ENCODE measurements at places on chromosomes 5 and 9.

DNA sequence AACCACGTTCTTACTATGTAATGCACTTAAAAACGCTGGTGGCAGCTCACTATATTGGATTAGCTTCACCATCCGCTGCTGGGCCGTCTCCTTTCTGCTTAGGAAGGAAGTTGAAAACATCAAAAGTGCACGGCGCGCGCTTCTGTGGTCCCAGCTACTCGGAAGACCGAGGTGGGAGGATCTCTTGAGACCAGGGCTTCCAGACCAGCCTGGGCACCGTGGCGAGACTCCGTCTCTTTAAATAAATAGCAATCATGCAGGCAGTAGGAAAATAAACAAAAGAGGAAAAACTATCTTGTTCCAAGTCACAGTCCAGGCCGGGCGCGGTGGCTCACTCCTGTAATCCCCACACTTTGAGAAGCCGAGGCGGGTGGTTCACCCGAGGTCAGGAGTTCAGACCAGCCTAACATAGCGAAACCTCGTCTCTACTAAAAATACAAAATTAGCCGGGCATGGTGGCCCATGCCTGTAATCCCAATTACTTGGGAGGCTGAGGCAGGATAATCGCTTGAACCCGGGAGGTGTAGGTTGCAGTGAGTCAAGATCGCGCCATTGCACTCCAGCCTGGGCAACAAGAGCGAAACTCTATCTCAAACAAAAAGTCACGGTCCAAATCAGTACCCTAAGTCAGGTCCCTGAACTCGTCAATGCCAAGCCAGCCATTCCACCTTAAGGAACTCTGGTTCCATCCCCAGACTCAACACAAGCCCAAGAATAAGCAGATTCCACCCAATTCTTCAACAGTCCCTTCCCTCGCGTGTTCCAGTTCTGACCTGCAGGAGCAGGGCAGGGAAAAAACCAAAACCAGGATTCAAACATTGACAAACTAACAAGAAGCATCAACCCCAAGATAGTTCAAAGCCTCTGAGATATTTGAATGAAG, 1.0 kb upstream of the GOLGA1 start:
- peak; percentile 73 for DNase-seq

GRCh38 chr5:132147663-132148062, 74.1 kb downstream of the CSF2 start:
- no peak for DNase-seq

DNA sequence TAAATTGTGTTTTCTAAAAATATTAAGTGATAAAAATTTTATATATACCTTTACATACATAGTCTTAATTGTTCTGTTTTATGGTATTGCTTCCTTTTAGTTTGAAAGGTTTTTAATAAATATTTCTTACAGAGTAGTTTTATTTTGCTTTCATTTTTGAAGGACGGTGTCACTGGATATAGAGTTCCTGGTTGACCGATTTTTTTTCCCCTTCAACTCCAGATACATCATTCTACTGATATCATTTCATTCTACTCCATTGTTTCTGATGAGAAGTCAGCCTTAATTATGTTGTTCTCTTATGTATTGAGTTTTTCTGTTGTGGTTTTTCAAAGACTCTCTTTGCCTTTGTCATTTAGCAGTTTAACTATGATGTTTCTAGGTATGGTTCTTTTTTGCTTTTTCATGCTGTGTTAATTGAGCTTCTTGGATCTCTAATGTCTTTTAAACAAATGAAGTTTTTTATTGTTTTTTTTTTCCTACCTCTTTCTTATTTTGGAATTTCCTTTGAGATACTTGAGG, 30.4 kb downstream of the MTREX start:
- peak; percentile 9 for DNase-seq

DNA sequence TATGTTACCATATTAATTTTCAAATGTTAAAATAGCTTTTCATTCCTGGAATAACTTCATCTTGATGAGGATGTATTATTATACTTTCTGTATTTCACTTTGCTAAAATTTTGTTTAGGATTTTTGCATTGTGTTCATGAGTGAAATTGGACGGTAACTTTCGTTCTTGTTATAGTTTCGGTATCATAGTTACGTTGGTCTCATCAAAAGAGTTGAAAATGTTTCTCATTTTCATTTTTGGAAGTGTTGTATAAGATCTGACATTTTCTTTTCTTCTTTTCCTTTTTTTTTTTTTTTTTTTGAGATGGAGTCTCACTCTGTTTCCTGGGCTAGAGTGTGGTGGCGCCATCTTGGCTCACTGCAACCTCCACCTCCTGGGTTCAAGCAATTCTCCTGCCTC, 20.0 kb downstream of the PRRT1B start:
- no peak for DNase-seq

Data from CD4-positive, alpha-beta T cell treated with Interleukin-21 for 1 hour (primary cell).